ENCODE measurements at places on chromosomes 4 and X.

GRCh38 chr4:178894126-178894525 is 1451.9 kb upstream of the AGA start:
- no peak for DNase-seq

DNA sequence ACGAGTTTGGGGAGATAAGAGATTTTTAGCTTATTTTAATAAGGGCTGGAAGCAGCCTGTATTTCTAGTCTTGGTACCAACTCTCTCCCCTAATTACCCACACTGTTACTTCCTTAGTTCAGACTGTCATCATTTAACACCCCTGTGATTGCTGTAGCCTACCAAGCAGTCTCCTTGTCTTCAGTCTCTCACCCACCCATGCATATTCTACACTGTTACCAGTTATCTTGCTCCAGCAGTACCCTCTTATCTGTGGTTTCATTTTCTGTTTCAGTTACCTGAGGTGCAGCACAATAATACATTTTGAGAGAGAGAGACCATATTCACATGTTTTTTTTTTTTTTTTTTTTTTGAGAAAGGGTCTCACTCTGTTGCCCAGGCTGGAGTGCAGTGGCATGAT is 80.2 kb downstream of the DIAPH2 start:
- no peak for DNase-seq

- no peak for DNase-seq
These were observed 6.6 kb downstream of the USP26 start for GRCh38 chrX:133090236-133090809.

- DNase-seq = no peak
These were observed 77.0 kb downstream of the AFAP1 start for GRCh38 chr4:7862561-7863192.

DNA sequence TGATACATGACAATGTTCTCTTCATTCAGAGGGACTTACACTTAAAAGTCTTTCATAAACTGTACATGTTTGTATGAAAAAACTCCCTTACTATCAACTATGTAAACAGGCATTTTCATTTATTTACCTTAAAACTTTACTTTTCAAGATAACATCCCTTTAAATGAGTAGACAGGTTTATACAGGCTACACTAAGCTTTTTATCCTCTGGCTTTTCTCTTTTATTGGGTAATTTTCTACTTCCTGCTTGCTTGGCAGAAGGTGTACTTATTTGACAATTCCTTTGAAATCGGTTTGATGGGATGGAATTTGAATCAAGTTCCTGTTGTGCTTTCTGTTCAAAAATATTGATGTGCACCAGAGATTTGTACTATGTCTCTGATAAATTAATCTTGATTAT is 81.4 kb downstream of the PTPN13 start:
- no peak for DNase-seq

GRCh38 chr4:7663075-7663541 is 228.4 kb upstream of the PSAPL1 start:
- no peak for DNase-seq

- no peak for DNase-seq
These were observed 6.9 kb downstream of the CXCL10 start for GRCh38 chr4:76016393-76016792.
